ENCODE measurements at places on chromosomes 12 and 14.

GRCh38 chr14:98726585-98727405 is 545.2 kb downstream of the BCL11B start:
- no peak for DNase-seq

GRCh38 chr12:93151079-93151762 is 222.1 kb upstream of the EEA1 start:
- DNase-seq, result no peak

DNA sequence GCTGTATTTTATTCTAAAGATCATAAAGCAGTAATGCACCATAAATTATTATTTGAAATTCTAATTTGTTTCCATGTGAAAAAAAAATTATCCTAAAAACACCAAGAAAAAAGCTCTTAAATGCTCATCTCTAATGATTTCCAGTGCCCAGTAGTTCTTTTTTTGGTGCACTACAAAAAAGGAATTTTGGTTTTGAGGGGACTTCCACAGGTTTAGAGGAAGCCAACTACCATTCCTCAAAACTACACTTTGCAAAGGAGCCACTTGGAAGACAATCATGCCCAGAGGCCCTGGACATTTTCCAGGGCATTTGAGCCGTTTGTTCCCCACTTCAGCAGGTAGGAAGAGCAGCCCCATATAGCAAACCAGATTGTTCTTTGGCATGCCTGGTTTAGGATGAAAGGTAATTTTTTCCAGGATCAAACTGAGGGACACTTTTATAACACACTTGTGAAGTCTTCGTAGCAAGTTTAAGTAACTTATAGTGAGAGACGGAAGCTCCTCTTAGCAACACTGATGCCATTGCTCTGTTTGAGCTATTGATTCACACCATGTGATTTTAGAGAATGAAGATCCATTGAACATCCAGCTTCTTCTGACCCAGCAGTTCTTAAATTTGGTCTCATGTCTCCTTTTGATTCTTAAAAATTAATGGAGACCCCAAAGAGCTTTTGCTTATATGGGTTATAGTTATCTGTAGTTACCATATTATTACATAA is 187.9 kb downstream of the ETV6 start:
- DNase-seq, result no peak

- DNase-seq, result no peak
Observed at GRCh38 chr14:59150990-59151389, 37.5 kb upstream of the DAAM1 start.

- peak; percentile 86 for DNase-seq
Observed at GRCh38 chr12:117580718-117581062, 219.3 kb upstream of the NOS1 start.

GRCh38 chr12:52300796-52301691 is 9.7 kb upstream of the KRT81 start:
- DNase-seq, result no peak

GRCh38 chr12:32681272-32681671 is 2.2 kb downstream of the DNM1L start:
- DNase-seq, result no peak

DNA sequence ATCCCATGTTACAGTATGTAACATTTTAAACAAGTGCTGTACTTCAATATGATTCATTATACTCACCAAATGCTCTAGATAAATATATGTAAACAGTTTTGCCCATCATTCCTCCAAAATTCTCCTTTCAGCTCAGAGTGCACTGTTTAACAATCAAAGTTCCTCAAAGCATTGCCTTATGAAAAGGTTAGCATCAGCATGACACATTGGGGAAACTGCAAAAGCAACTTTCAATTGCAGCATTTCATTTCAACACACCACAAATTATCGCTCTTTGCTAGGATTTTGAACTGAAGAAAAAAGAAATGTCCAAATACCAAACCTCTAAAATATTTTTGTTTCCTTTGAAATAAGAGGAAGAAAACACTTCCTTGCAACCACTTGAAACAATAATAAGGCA is 413.2 kb downstream of the FLRT2 start:
- no peak for DNase-seq

Measured in Caki2 (cell line).